ENCODE measurements at places on chromosomes 3 and 15. TPM values are rescaled to one million over a fixed set of nuclear protein-coding genes. Genes with fewer than 3 reads are reported as not detected.

- peak; percentile 7 for DNase-seq
These were observed 449.6 kb upstream of the TGFBR2 start for GRCh38 chr3:30156586-30157498.

DNA sequence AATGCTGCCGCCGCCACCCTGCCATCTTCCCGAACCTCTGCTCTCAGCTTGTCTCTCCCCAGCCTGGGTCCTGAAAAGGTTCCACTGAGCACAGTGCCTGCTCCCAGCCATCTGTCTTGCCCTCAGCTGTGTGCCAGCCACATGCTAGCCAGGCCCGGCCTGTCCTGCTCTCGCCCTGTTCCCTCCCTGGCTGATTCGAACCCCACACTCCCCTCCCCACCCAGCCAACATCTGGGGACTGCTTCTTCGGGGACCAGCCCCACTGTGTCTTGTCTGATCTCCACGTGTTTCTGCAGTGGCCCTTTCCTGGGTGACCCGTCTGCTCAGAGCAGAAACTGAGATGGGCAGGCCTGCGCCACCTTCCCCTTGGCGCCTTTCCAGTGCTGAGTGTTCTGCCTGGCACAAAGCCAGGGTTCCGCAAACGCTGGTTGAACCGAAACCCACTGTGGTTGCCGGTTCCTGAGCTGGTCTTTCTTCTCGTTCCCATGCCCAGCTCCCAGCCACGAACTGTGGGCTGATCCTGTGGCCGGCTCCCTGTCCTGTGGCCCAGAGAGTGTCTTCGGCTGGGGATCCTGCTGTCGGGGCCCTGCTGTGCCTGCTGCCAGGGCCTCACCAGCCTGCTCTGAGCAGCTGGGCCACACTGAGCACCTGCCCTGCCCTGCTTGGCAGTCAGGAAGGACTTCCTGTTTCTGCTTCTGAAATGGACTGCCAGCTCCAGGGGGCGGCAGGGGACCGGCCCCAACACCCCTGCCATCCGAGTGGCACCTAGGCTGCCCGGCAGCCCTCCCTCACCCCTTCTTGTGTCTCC, 62.7 kb upstream of the KLF13 start:
- no peak for DNase-seq

- no peak for DNase-seq
These were observed 207.2 kb downstream of the TBC1D5 start for GRCh38 chr3:17535274-17535673.

GRCh38 chr15:35023804-35024203, 35.7 kb upstream of the ZNF770 start:
- DNase-seq = peak; percentile 58

DNA sequence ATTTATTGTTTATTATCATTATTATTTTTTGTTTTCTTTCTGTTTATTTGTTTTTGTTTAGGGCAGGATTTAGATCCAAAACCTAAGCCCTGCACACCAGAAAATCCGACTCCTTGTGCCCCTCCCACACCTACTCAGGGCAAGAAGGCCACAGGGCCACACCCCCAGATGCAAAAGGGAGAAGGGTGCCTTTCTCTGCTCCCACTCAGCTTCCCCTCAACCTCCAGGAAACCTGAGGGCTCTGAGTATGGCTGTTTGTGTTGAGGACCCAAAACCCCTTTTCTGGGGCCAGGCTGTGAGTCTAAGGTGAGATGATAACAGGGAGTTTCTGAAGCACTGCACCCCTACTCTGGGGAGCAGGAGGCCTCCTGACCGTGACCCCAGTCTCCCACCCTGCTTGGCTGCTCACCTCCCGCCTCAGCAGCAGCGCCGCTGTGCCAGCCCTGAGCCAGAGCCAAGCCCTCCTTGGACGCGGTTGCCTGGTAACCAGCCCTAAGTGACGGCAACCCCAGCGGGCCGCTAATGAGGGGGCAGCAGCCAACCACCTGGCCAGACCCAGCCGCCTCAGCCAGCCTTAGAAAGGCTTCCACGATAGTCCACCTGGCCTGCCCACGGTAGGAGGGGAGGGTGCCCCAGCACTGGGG, 6.4 kb upstream of the C15orf39 start:
- no peak for DNase-seq

DNA sequence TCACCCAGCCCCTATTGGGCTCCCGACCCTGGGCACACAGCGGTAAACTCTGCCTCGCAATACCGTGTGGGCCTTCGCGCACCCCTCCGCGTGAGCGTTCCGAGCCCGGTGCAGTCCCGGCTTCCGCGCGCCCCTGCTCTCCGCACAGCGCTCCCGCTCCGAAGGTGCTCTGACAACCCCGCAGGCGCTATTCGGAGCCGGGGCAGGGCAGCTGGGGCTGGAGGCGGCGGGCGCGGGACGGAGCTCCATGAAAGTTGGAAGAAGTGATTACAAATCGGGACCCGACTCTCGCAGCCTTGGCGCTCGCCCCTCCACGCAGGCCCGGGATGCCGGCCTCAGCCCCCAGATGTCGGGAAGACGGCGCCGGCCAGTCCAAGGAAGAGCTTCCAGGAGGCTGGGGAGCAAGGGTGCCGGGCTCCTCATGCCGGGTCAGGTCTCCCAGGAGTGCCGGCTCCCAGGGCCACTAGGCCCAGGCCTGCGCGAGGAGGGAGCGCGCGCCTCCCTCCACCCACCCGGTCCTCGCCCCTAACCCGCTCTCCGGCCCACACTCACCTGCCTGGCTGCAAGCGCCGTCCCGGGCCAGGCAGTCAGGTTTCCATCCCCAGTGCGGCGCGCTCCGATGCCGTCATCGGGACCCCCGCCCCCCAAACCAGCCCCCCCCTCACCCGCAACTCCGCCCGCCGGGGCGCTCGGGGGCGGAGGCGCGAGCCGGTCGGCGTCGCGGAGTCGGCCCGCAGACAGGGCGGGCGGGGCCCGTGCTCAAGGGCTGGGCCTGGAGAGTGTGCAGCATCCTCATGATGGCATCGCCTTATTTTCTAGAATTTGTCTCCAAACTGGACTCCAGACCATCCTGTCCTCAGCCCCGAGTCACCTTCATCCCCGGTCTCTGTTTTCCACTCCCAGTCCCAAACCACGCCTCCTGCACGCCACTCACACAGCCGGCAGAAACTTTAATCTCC, at the start of gene KIF7:
Gene KIF7, minus strand, starts transcription at position 621 of the 959 bp plus-strand sequence. CDS start 2,537 bp downstream, outside the sequence.
- peak; percentile 53 for DNase-seq

DNA sequence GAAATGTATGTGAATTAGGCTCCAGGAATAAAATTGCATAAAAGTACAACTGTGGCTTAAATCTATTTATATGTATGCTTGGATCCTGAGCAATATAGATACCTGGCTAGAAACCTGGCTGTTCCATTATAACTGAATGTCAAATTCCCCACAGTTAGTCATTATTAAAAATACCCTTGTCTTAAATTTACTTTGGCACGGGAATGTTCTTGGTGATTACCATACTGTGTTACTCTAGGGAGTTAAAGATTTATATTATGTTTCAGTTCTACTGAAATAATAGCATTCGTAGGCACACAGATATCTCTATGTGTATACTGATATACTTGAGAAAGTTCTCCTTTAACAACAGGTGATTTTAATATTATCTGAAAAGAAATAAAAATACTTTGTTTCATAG, 394.1 kb downstream of the PTPRG start:
- no peak for DNase-seq

DNA sequence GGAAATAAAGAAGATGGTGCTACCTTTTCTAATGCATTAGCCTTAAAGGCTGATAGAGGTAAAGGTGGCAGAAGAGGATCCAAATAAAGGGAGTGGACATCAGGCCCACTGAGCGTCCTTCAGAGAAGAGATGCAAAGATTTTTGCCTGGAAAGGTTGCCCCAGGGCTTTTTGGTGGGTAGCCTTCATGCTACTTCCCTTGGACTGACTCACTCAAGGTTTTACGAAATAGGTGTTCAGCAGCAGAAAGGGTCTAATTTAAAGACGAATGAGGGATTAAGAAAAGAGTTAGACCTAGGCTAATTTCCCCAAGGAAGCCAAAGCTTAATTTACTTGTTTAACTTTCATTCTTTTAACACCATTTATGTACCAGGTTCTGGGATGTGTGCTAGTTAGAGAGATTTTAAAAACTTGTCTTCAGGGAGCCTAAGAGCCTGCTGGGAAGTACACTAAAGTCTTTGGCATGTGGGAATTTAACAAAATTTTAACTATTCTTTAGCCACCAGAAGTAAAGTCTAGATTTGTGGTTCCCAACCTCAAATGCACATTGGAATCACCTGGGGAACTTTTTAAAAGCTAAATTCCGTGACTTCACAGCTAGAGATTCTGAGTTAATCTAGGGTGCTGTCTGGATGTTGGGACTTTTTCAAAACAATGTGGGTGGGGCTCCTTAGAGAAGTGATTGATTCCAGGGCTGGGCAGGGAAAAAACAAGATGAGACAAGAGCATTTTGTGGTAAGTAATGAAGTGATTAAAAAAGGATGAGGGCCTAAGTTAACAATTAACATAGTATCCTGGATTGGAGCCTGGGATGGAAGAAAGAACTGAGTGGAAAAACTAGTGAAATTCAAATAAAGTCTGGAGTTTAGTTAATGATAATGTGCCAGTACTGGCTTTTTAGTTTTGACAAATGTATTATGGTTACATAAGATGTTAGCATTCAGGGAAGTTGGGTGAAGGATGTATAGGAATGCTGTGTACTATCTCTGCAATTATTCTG, 3.4 kb downstream of the IL20RB start:
- peak; percentile 50 for DNase-seq

- DNase-seq = no peak
These were observed 211.5 kb downstream of the LSAMP start for GRCh38 chr3:116233711-116234357.

GRCh38 chr3:72728958-72729467, 119.2 kb downstream of the SHQ1 start:
- no peak for DNase-seq

DNA sequence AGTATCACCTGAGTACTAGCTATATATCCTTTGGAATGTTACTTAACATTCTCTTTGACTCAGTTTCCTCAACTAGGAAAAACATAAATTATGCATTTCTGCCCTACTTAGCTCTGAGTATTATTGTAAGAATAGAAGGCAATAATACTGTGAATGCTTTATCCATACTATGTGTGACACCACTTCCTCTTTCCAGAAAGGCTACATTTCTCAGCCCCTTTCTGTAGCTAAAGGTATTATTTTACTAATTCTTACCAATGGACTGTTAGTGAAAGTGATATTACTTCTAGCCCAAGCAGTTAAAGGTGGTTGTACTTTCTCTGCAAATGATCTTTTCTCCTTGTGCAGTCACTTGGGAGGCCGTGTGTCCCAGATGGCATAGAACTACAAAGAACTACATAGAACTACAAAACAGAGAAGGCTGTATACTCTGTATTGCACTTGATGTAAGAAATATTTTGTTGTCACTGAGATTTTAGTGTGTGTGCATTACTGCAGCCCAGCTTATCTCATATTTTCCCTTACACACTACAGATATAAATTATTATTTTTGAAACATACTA, 35.1 kb downstream of the MYH15 start:
- DNase-seq = no peak

DNA sequence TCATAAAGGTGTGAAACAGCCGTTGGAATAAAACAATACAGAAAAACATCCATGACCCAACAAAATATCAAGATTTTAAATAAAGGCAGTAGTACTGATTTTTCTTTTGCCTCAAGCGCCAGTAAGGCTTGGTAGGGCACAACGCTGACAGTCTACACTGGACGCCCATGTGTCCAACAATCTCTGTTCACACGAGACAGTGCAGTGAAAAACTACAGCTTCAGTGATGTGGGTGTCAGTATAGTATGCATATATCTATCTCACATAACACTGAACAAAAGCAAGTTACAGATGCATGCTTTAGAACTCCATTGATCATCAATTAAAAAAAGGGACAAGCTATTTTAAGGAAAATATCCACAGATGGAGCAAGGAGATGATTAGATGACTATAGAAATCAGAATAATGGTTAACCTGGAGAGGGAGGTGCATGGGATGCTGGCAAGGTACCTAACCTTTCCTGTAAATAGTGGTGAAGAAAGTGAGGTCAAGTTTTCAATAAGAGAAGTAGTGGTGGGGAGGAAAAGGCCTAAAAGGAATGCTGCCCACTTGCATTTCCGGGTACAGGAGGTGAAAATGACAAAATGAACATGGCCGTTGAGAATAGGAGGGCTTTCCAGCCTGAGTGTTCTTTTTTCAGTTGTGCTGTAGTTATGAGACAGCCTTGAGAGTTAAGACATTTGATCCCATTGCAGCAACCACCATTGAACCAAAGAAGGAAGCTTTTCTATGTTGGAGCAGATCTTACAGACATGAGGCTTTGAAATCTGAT, 42.7 kb downstream of the CTNNB1 start:
- DNase-seq = no peak

DNA sequence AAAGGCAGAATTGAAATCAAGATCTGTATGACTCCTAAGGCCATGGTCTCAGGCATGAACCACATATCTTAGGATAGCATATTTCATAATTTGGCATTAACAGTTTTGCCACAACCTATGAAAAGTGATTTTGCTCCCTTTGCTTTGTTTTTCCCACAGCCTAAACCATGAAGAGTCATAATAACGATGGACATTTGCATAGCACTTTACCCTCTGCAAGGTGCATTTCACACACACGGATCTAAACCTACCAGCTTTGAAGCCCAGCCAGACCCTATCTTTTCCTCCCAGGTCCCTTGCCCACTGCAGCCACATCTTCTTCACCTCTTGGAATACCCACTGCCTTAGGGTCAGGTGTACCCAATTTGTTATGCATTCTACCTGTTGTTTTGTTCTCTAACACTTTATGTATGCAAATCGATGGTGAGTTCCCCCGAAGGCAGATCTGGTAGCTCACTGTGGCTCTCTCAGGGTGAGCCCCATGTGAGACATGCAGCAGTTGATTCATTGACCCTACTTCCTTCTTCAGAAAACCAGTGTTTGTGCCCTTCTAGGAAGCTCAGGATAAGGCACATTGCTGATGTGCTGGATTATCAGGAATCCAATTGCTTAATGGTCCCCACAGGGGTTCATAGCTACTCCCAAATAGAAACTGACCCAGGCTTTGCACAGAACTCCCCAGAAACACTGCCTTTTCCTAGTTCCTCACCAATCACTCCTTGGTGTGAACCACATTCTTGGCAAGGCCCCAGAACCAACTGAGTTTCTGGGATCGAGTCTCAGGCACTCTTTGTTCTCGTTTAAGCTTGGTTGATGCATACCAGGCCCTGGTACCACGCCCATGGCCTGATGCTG, 8.7 kb downstream of the ARHGAP31 start:
- no peak for DNase-seq

PRR20G gene
- total RNA-seq = not detected

CSK gene
- 32.2 TPM for total RNA-seq

All from fibroblast of villous mesenchyme (primary cell).